ENCODE measurements at places on chromosomes 6 and 20. TPM values are rescaled to one million over a fixed set of nuclear protein-coding genes. Genes with fewer than 3 reads are reported as not detected.
A peak's percentile ranks its signal among the peaks of the same experiment; 100 is the strongest.

GRCh38 chr6:17948725-17949124 is 38.7 kb downstream of the KIF13A start:
- peaks cover 40% of the 10 kb centered on the region for H3K4me1 ChIP-seq
- no peaks in the 10 kb centered on the region for H3K27me3 ChIP-seq
- no peak overlapping the region for H3K27ac ChIP-seq

The PRR18 gene
- not detected for total RNA-seq

GRCh38 chr6:162118706-162119105 is 608.9 kb downstream of the PRKN start:
- H3K4me1 ChIP-seq: peaks cover 8% of the 10 kb centered on the region
- no peaks in the 10 kb centered on the region for H3K27me3 ChIP-seq
- DNase-seq: no peak
- H3K36me3 ChIP-seq: no peaks in the 10 kb centered on the region

DNA sequence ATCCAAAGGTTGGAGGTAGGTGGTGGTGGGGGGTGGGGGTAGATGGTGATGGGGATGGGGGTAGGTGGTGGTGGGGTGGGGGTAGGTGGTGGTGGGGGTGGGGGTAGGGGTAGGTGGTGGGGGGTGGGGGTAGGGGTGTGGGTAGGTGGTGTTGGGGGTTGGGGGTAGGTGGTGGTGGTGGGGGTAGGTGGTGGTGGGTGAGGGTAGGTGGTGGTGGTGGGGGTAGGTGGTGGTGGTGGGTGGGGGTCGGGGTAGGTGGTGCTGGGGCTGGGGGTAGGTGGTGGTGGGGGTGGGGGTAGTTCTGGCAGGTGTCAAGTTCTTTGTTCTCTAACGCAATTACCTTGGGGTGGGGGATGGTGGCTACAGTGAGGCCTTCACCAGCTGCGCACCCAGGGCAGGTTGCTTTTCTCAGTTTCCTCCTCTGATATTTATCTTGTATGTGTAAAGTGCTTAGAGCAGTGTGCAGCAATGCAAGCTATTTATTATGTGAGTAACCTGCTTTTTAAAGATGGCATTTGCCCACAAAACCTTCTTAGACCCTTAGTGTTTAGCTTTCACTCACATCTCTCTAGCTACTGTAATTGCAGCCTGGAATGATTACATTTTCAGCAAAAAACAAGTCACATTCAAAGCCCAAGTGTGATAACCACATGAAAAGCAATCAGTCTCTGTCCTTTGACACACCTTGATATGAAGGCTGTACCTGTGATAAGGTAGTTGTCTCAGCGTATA is 8.2 kb upstream of the CCDC167 start:
- H3K27me3 ChIP-seq: peaks cover 3% of the 10 kb centered on the region
- H3K36me3 ChIP-seq: no peaks in the 10 kb centered on the region
- no peak for DNase-seq

The CCN6 gene
- total RNA-seq: not detected

The GMPR gene
- 219 TPM for total RNA-seq

DNA sequence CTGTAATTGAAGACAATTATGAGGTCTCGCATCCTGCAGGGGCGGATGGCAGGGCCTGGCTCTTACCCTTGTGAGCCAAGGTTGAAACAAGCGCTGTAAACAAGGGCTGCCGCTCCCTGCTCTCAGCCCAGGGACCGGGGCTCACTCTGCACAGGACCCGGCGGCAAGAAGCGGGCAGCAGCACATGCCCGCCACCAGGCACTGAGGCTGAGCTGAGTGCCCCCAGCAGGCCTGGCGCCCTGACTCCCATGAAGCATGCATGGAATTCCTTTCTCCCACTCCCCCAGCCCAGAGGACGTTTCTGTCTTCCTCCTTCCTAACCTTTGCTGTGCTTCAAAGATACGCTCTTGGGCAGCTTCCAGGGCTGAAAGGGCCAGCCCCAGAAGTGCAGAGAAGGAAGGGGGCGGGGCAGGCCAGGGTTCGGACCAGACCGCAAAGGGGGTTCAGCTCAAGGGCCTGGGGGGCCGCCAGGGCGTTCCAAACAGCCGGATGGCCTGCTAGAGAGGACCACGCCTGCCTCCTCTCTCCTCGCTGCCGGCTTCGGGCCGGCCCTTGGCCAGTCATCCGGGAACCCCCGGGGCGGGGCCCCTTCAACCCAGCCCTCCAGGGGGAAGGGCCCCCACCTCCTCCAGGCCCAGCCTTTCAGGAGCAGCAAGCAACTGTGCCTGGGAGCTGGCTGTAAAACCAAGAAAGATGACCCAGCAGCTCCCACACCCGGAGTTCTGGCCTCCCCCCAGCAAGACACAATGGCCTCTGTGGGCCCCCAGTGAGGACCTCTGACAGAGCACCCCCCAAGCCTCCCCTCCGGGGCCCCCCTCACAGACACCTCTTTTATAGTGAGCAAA is 109.9 kb downstream of the NOL4L start:
- no peaks in the 10 kb centered on the region for H3K36me3 ChIP-seq
- H3K4me1 ChIP-seq: peaks cover 18% of the 10 kb centered on the region
- peak overlapping the region; percentile 16 for H3K4me3 ChIP-seq

GRCh38 chr6:151100326-151100725 is 139.4 kb upstream of the AKAP12 start:
- H3K36me3 ChIP-seq: no peaks in the 10 kb centered on the region
- no peak for DNase-seq
- no peaks in the 10 kb centered on the region for H3K27me3 ChIP-seq
- no peaks in the 10 kb centered on the region for H3K4me1 ChIP-seq

DNA sequence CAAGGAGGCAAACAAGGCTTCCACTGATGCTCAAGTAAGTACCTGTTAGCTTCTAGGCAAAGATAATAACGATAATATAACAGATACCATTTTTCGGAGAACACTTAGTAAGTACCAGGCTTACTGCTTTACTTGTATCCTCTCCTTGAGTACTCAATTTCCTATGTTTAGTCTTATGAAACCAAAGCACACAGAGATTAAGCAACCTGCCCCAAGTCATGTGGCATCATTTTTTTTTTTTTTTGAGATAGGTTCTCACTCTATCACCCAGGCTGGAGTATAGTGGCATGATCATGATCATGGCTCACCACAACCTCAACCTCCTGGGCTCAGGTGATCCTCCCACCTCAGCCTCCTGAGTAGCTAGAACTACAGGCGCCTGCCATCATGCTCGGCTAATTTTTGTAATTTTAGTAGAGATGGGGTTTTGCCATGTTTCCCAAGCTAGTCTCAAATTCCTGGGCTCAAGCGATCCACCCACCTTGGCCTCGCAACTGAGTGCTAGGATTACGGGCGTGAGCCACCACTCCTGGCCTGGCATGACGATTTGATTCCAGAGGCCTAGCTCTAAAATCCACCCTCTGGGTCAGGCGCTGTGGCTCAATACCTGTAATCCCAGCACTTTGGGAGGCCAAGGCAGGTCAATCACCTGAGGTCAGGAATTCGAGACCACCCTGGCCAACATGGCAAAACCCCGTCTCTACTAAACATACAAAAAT is 14.0 kb downstream of the SPAG4 start:
- DNase-seq: no peak
- H3K4me1 ChIP-seq: no peaks in the 10 kb centered on the region
- peaks cover 80% of the 10 kb centered on the region for H3K36me3 ChIP-seq
- H3K4me3 ChIP-seq: no peak overlapping the region
- no peaks in the 10 kb centered on the region for H3K27me3 ChIP-seq

The ID4 gene
- 0.66 TPM for total RNA-seq

DNA sequence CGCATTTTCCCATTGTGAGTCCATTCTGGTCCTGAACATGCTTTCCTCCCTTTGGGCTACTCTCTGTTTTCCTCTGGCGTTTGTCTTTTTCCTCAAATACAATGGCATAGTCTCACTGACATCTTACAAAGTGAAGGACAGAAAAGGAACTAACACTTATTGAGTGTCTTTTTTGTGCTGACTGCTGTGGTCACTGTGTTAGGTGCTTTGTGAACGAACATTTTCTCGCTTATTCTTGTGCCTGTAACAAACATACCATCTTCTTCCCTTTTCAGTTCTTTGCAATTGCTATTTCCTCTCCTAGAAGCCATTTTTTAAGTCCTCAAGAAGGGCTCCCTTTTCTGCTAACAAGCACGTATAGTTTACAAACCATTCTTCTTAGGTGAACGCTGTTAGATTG is 15.4 kb downstream of the FIG4 start:
- no peak for DNase-seq
- no peak overlapping the region for H3K4me3 ChIP-seq
- H3K27ac ChIP-seq: no peak overlapping the region
- peaks cover 3% of the 10 kb centered on the region for H3K4me1 ChIP-seq
- H3K27me3 ChIP-seq: no peaks in the 10 kb centered on the region

The CD93 gene
- 22.2 TPM for total RNA-seq

The E2F3 gene
- total RNA-seq: 8.3 TPM

The SOX12 gene
- total RNA-seq: 0.55 TPM

- H3K4me1 ChIP-seq: no peaks in the 10 kb centered on the region
- DNase-seq: no peak
- peaks cover 6% of the 10 kb centered on the region for H3K27me3 ChIP-seq
- no peaks in the 10 kb centered on the region for H3K36me3 ChIP-seq
- H3K27ac ChIP-seq: no peak overlapping the region
Observed at GRCh38 chr20:33233129-33233774, 2.5 kb upstream of the BPIFA1 start.

- no peak overlapping the region for H3K4me3 ChIP-seq
- H3K27me3 ChIP-seq: no peaks in the 10 kb centered on the region
- H3K27ac ChIP-seq: no peak overlapping the region
- no peaks in the 10 kb centered on the region for H3K36me3 ChIP-seq
- no peak for DNase-seq
Observed at GRCh38 chr20:57106692-57107091, 159.7 kb downstream of the BMP7 start.

DNA sequence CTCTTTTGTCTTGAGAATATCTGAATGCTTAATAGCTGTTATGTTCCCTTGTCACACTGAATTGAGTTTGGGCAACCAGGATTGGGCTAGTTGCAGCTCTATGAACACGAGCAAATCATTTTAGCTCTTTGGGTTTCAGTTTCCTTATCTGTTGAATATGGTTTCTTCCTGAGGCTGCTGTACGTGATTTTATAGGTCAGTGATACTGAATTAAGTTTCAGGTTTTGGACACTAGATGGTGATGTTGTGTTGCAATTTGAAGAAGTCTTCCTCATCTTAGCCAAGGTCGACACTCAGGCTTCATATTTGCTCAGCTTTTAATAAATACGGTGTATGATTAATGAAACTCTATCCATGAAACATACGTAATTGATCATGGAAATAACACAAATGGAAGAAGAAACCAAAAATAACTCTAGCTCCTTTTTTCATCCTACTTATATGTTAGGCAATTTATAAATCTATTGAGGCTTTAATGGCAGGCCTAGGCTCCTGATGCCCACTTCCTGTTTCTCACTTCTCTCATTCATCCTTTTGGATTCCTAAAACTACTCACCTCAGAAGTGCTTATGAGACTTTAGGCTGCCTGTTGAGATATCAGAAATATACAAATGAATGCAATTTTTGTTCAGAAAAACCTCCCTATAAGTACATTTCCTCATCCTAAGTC is 354.1 kb upstream of the MAP3K7 start:
- no peaks in the 10 kb centered on the region for H3K27me3 ChIP-seq
- peak overlapping the region; percentile 41 for H3K4me3 ChIP-seq
- no peaks in the 10 kb centered on the region for H3K36me3 ChIP-seq

GRCh38 chr20:54100563-54100962 is 30.2 kb upstream of the BCAS1 start:
- no peak overlapping the region for H3K27ac ChIP-seq
- H3K27me3 ChIP-seq: no peaks in the 10 kb centered on the region
- H3K4me1 ChIP-seq: no peaks in the 10 kb centered on the region
- no peak overlapping the region for H3K4me3 ChIP-seq

- peak overlapping the region; percentile 93 for H3K27ac ChIP-seq
- H3K4me3 ChIP-seq: peak overlapping the region; percentile 21
- peak; percentile 77 for DNase-seq
Observed at GRCh38 chr6:4402477-4402976, 267.2 kb upstream of the ECI2 start.

DNA sequence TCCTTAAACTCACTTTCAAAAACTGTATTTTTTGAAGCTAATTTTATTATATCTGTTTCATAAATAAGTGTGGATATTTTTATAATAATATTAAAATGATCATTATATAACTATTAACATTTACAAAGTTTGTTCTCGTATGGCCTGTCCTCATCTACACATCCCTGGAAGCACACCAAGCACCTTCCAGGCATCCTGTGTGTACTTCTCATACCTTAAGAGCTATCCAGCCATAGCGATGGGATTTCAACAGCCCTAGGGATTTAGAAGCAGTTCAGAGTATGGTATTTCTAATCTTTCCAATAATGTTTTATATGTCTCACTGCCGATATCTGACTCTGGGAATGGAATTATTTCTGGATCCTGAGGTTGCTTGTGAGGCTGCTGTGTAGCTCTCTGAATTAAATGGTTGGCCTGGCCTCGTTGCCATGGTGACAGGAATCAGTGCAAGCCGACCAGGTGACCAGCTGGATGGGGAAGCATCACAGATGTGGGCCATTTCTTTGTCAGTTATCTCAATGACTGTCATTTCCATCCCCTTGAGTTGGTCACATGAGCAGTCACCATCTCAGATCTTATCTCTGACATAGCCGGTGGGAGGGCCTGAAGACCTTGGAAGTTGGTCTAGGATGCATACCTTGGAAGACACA is 265.2 kb upstream of the RIN2 start:
- peaks cover 32% of the 10 kb centered on the region for H3K4me1 ChIP-seq
- H3K36me3 ChIP-seq: no peaks in the 10 kb centered on the region
- DNase-seq: no peak
- no peak overlapping the region for H3K27ac ChIP-seq
- no peaks in the 10 kb centered on the region for H3K27me3 ChIP-seq

DNA sequence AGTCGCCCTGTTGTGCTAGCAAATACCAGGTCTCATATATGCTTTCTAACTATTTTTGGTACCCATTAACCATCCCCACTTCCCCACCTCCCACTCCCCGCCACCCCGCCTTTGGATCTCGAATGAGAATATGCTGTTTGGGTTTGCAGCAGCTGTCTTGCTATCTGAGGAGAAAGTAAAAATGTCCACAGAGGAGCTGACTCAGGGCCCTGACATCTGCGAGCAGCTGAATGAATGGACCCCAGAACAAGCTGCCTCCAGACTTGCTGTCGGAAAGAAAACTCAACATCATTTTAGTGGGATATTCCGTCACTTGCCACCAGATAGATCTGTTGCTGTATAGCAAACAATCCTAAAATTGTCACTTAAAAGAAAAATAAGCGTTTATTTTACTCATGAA is 103.7 kb downstream of the LINC00237 start:
- H3K27me3 ChIP-seq: peaks cover 2% of the 10 kb centered on the region
- no peaks in the 10 kb centered on the region for H3K4me1 ChIP-seq
- no peak overlapping the region for H3K27ac ChIP-seq

The TEAD3 gene
- 11.5 TPM for total RNA-seq

DNA sequence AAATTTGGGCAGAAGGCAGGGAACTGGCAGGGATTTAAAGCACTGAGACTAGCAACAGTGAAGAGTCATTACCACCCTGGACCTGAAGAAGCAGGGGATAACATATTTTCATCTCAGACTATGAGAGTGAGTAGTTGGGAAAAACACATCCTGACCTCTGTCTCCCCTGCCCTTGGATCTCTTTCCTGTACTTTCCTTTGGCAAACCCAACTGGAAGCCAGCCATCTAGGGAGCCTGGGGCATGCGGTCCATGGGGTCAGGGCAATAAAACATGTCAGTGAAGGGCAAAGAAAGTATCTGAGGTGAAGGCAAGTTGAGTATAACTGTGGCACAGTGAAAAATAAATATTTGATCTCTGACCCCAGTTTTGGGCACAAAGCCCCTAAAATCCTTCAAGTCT is 698.2 kb downstream of the DOK5 start:
- DNase-seq: no peak
- no peaks in the 10 kb centered on the region for H3K36me3 ChIP-seq
- H3K27me3 ChIP-seq: no peaks in the 10 kb centered on the region
- H3K4me3 ChIP-seq: no peak overlapping the region
- H3K4me1 ChIP-seq: no peaks in the 10 kb centered on the region

The EPB41L1 gene
- total RNA-seq: 10.7 TPM
